ENCODE measurements at places on chromosomes 3 and 15.

DNA sequence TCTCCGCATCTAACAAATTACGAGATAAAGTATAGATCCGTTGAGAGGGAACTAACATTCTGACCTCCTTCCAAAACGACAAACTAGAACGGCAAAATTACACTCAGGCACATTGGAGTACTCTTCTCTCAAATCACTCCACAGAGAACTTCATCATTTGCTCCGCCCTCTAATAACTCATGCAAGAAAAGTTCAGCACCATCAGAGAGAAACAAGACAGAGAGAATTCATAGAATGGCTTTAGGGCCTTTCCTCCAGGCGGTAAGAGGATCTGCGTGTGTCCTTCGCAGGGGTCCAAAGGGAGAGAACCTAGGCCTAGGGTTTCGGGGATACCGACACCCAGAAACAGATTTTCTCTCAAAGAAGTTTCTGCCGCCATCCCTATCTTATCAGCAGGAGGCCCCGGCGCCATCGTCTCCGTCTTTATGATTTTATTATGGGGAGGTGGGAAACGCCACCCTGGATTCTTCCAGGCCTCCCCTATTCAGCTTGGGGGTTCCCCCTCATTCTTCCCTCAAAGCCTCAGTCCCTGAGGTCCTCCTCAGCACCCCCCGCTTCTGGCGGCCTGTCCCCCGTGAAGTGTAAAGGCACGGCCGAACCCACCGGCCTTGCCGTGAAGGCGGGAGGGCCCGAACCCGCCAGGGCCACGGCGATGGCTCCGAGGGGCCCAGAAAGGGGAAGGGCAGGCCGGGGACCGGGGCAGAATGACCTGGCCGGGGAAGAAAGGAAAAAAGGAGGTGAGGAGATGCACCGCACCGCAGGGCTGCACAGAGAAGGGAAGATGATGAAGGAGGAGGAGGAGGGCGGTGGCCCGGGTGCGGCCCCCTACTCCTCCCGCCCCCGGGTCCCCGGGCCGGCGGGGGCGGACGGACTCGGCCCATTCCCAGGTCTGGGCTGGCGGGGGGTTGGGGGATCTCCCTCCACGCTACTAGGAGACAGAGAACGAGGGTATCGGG, 768 bp downstream of the UBXN7 start:
- DNase-seq: peak; percentile 78

DNA sequence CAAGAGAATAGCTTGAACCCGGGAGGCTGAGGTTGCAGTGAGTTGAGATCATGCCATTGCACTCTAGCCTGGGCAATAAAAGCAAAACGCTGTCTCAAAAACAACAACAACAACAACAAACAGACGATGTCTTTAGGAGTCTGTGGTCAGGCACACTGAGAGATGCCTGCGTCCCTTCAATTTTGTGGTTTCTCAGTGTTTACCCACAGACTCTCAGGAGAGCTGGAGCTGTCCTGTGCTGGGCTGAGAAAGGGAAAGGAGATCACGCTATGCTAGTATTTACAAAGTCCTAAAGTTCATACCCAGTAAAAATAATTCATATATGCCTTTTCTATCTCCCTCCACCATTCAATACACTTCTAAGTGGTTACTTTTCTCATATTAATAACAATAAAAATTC, 6.3 kb downstream of the LAMP3 start:
- no peak for DNase-seq

DNA sequence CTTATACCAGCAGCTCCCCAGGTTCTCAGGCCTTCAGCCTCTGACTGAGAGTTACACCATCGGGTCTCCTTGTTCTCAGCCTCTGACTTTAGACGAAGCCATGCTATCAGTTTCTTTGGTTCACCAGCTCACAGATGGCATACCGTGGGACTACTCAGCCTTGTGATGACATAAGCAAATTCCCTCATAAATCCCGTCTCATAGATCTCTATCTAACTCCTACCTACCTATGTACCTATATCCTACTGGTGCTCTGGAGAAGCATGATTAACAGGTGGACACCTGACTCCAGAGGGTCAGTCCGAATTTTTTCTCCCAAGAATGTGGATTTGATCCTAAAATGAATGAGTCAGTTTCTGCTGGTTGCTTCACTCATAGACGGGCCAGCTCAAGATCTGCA, 59.1 kb upstream of the CDV3 start:
- DNase-seq: no peak

GRCh38 chr3:38567498-38567897, 71.4 kb downstream of the EXOG start:
- no peak for DNase-seq

DNA sequence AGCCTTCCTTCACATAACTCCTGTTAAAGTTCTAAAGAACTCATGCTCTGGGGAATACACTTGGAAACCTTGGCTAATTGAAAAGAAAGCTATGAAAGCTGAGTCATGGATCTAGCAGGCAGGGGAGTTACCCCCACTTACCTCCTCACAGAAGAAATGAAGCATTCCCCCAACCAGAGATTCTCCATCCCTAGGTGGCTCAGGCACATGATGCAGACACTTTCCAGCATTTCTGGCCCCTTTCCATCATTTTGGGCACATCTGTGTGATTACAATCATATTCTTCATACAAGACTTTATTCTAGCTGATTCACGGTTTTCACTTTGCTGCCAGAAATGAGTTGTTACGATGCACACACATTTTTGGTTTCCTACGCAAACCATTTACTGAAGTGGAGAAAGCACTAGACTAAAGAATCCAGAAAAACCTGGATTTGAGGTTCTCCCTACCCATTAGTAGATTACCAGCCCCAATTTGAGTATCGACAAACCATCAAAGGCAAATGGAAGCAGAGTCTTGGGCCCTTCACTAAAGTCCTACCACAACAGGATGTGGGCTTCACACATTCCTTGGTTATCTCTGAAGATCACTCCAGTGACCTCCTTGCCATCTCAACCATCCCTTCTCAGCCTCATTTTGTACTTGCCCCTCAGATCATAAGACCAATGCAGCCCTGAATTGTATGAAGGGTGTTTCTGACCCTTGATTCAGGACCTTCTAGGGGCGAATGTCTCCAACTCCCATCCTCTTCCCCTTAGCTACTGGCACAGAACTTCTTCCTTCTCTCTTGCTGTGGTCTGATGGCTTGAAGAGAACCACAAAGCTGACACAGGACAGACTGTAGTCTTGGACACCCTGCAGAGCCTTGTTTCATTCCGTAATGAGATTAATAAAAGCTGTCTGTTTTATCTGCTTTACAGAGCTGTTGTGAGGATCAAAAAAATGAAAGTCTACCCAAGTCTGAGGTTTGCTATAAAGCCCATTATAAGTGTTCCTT, 42.5 kb upstream of the SNRK start:
- DNase-seq: peak; percentile 24

DNA sequence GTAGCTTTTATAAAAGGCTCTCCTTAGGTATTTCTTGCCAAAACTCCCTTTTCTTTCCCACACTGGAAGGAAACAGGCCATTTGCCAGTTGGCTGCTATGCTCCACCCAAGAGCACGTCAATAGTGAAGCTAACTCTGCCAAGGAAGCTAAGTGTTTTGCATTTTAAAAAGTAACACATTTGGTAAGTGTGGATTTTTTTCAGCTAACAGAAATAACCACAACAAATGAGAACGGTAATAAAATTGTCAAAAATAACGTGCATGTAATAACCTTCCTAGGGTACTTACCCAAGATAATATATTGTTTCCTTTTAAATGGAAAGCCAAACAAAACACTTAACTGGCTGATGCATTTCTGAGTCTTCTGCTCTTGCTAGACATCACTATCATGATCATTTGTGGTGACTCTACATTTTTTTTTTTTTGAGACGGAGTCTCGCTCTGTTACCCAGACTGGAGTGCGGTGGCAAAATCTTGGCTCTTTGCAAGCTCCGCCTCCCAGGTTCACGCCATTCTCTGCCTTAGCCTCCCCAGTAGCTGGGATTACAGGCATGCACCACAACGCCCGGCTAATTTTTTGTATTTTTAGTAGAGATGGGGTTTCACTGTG, 4.6 kb downstream of the DPP8 start:
- DNase-seq: no peak

- no peak for DNase-seq
These were observed 131.2 kb upstream of the TGFBR2 start for GRCh38 chr3:30475038-30475808.
